NCI-H345 (cell line): ENCODE measurements at places on chromosomes 4 and X.

GRCh38 chr4:182301736-182302135 is 58.5 kb downstream of the TENM3 start:
- no peak for DNase-seq

- no peak for DNase-seq
These were observed 7.9 kb downstream of the RHOH start for GRCh38 chr4:40204507-40205258.

DNA sequence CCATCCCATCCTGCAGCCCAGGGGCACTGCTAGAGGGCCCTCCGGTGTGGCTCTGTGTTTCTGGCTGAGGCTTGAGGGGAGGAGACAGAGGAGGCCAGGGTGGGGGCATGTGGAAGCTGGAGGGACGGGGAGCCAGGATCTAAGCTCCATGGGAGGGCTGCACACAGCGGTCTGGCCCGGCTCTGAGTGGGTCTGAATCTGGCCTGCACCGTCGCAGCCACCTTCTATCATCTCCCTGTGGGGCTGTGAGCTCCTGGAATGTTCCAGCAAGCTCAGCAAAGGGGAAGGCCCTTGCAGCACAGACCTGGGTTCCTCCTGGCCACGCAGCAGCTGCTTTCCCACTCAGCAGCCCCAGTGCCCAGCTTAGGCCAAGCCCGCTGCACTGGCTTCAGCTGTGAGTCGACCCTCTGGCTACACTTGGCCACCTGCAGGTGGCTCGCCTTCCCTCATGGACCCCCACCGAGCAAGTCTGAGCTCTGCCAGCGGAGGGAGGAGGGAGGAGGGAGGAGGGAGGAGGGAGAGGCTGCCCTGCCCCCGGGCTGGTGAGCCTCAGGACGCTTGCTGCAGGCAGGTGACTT is 5.3 kb downstream of the NKX1-1 start:
- no peak for DNase-seq

DNA sequence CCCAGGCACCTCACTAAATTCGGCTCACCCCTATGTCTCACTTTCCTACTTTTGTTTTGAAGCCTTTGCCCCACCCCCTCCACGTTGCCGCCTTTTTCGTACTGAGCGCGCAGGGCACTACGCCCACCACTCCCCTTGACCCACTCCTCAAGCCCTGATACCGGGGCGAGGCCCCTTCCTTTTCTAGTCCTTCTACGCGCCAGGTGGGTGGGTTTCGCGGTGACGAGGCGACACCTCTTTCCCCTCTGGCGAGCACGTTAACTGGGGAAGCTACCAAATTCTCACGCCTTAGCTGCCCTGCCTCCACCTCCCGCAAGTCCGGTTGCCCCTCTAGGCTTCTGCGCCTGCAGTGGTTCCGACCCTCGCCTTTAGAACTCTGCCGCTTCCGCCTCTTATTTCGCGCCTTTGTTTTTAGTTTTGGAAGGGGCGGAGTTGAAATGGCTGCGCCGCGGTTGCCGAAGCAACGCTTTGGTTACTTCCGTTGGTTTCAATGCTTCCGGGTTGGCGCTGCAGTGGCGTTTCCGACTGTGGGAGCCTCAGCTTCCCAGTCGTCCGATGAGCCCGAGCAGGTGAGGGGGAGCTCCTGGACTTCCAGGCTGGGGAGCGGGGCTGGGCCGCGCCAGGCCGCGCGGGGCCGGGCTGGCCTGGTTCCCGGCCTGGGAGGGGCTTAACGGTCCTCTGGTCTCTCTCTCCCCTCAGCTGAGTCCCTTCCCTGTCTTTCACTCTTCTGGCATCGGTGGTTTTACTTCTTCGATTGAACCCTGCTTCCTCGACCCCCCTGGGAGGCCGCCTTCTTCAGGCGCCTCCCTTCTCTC is at the start of gene SLC25A14:
Gene SLC25A14, plus strand, starts transcription at position 512 of the 815 bp plus-strand sequence. CDS start 360 bp downstream, outside the sequence.
- DNase-seq = peak; percentile 86

DNA sequence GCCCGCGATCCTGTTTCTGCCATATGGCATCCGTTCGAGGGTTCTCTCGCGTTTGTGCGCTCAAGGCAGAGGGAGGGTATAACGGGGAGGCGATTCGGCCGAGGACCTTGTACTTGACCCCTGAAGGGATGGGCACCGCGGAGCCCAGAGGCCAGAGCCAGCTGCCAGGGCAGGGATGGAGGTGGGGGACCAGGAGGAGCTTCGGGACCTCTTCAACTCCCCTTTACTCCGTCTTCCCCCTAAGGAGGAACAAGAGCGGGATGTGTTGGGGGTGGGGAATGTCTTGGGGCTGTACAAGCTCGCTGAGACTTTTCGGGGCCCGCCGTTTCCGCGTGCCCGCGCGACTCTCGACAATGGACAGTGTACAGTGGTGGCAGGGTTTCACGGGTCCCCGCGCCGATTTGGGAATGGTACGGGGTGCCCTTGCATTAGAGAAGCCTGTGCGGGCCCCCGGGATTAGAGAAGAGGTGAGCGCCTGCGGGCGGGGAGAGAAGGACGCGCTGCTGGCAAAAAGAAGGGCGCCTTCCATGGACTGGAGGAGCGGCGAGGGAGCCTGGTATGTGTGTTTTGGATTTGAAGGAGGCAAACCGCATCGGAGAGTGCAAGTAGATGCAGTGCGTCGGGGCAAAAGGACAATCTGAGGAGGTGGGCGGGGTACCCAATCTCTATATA is 760 bp downstream of the UGT8 start:
- DNase-seq = peak; percentile 22

DNA sequence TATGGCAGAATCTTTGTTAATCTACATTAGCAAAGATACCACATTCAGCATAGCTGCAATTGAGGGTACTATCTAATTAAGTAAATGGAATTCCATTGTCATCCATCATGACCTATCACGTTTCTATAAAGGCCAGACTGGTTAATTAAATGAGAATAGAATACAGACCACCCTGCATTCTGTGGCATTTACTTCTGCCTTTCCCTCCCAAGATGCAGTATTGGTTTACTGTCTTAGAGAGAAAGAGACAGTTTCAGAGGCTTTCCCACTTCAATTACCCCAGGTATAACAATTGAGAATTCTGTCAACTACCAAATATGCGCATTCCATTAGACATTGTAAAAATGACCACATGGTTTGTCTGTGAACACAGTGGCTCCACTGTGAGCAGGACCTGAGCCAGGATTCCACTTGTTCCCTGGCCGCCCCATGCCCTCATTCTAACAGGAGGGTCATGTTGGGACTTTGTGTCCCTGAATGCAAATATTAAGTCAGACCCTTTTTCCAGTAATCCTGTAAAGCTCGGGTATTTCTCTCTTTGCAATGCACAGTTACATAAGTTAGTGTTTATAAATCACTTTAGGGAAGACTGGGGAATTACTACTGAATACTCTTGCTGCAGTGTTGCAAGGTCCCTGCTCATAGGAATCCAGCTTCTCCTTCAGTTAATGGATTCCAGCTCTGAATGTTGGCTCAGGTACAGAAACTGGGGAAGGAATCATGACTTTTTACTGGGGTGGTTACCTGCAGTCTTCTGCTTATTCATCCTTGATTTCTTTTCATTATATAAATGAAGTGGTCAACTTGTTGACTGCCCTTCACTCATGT is 261.0 kb downstream of the PDGFC start:
- DNase-seq = no peak
